ENCODE measurements at places on chromosomes 7 and 10.
A peak's percentile ranks its signal among the peaks of the same experiment; 100 is the strongest.

DNA sequence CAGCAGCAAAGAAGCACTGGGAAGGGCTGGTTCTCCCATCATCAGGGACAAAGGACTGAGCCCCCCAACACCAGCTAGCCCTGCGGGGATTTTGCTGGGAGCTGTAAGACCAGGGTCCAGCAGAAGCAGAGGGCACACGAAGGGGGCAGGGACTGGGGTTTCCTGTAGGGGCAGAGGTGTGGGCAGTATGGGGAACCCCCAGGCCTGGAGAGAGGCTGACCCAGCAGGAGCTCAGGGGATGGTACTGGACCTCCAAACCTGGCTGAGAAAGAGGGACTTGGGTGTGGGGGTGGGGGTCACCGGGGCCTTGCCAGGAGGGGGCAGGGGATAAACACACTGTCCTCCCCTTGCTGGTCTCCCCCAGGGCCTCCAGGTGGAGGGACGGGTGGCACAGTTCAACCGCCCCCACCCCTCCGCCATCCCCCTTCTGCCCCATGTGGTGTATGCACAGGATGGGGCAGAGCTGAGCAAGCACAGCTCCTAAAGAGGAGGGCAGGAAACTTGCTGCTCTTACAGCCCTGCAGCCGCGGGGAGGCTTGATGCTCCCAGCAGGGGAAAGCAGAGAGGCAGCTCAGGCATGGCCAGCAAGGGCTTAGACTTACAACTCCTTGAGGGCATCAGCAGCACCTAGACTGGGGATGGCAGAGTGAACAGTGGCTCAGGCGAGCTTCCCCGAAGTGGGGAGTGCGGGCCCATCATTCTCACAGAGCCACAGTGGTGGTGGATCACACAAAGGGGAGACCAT lies 12.4 kb upstream of the RET start:
- no peak for DNase-seq

GRCh38 chr7:129824291-129825208 lies 128.2 kb downstream of the UBE2H start:
- DNase-seq = peak; percentile 19

GRCh38 chr7:92680442-92680841 lies 90.3 kb upstream of the FAM133B start:
- DNase-seq = no peak

DNA sequence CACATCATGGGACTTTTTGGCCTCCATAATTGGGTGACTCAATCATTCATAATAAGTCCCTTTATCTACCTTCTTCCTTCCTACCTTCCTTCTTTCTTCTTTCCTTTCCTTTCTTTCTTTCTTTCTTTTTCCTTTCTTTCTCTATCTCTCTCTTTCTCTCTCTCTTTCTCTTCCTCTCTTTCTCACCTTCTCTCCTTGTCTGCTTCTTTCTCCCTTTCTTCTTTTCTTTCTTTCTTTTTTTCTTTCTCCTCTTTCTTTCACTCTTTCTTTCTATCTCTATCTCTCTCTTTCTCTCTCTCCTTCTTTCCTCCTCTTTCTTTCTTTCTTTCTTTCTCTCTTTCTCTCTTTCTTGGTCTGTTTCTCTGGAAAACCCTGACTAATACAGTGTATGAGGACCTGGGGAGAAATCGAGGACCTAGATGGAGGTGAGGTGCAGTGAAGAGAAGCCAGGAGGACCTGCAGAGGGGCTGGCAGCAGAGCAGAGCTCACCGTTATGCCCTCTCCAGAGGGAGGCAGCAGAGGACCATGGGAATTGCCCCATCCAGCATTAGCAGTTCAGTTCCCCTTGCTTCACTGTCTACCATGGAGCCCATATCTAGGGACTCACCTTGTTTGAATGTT lies 52.7 kb upstream of the BTRC start:
- no peak for DNase-seq

DNA sequence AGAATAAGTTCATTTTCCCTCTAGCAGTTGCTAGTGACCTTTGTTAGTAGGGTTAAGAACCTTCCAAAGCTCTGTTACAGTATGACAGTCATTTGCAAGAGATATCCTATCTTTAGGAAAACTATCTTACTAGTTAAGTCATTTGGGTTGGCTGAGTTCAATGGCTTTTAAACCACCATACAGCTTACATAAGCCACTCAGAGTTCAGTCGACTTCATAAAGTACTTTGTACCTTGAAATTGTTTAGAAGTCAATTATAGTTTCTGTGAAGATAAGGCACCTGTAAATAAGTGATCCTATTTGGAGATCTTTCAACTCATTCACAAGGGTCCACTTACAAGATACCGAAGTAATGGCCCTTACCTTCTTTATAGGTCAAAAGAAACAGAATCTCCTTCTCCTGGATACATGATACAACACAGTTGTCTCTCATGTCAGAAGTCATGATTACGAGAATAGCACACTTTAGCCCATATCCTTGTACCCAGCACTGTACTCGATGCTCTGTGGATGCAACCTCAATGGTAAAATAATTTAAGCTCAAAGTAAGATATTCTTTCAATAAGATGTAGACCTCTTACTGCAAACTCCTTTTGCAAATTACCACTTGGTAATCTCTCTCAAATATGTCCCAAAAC lies 11.9 kb upstream of the ABCC2 start:
- no peak for DNase-seq

- DNase-seq = no peak
These were observed 59.8 kb downstream of the MAPK8 start for GRCh38 chr10:48366261-48366660.

- DNase-seq = no peak
These were observed 292.5 kb downstream of the WDR37 start for GRCh38 chr10:1348773-1349050.

DNA sequence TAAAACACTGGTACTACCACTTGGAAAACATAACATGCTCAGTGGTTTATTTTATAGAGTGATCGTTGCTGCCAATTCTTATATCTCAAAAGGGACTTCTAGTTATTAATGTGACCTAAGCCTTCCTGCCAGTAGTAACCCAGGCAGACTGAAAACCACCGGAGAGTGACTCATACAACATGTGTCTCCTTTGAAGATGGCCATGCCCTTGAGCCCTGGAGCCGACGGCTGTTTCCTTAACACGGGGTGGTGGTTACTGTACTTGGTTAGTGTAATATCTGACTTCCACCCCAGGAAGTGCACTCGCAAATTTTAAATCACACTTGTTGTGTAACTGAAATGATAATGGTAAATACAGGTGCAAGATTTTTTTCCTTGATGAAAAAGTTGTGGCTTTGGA lies 30.5 kb downstream of the JAKMIP3 start:
- DNase-seq = no peak

- DNase-seq = no peak
These were observed 2.5 kb downstream of the VOPP1 start for GRCh38 chr7:55569797-55570196.

DNA sequence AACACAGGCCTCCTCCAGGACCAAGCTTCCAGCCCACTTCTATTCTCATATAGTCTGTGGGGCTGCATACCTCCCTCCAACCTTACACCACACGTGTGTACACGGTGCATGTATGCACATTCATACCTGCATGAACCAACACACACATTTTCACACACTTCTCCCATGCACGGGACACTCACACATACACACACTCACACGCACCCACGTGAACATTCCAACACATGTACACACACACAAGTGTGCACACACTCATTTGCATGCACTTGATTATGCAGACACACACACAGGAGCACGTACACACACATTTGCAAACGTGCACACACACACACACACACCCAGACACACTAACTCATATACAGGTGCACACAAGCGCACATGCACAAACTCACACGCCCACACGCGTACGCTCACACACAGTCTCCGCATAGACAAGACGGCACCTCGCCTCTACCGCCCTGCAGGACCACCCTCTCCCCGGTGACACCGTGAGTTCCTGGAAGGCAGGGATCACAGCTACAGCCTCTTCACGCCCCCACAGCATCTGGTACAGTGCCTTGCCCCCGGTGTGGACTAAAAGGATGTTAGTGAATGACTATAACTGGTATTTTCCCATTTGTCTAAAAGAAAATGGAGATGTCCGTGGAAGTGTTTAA lies 263.8 kb downstream of the PTPRN2 start:
- DNase-seq = no peak

GRCh38 chr10:121217331-121217730 lies 366.2 kb downstream of the WDR11 start:
- no peak for DNase-seq

Data from posterior cingulate gyrus (tissue), 11 donors.